Activated effector memory CD4-positive, alpha-beta T cell treated with anti-CD3 and anti-CD28 coated beads, Interleukin-2, amount 50 U/mL, for 16 hours (primary cell): ENCODE measurements at places on chromosomes 6 and 20.

DNA sequence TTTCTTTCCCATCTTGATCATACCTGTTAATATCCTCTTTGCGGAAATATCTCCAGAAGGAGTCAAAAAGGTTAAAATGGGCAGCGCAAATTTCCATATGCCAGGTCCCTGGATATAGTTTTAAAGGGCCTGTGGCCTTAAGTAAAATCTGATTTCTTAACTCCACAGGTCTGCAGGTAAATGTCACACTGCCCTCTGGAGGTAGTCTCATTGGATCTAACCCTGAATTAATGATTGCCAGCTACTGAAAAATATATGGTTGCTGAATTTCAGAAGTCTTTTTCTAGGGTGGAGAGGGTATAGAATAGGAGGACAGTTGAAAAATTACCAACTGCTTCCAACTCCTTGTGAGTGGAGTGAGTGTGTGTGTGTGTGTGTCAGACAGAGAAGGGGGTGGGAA, 8.5 kb downstream of the MOXD1 start:
- no peak for DNase-seq

GRCh38 chr20:36312724-36313441, 6.7 kb downstream of the DLGAP4 start:
- no peak for DNase-seq

- no peak for DNase-seq
These were observed 54.9 kb upstream of the UNC93A start for GRCh38 chr6:167236239-167236571.

- DNase-seq = no peak
These were observed 57.3 kb upstream of the CST7 start for GRCh38 chr20:24891546-24892393.

DNA sequence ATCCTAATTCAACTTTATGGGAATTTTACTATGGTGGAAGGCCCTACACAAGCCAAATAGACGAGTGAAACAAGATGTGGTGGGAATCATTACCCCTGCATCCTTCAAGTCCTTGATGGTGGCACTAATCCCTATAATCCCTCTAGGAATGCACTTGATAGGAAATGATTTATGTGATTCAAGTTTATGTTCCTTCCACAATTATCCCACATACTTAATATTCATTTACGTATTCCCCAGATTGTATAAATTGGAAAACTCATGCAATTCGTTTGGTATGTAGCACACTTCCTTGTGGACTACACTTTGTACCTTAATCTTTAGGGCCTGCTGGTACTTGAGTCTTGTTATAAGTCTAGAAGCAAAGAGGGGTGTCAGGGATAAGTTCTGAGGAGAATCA, 40.8 kb downstream of the PKIB start:
- no peak for DNase-seq

DNA sequence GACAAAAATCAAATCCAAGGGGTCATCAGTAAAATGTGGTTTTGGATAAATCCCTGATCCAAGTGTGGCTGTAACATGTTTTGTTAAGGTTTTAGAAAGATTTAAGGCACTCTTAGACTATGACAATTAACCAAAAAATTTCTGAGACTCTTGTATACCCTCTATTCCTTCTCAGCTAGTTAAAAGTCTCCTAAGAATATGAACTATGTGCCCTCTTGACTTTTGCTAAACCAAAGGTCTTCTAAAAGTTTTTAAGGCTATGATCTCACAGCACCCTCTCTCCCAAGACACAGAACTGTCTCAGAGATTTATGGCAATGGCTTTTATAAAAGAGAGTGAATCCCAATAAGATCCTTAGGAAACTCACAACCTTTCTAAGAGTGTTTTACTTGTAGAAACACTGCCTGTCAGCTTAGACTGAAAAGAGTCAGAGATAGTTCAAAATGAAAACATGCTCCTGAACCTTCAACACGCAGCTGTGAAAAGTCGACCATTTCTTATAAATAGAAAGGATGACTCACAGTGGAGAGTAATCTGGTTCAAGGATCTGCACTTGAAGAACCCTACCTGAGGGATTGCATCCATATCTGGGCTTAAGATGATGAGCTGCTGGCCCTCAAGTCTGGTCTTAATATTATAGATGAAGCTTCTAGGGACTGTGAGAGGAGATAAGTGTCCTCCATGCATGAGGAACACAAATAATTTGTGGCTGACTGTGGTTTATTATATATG, 388.4 kb upstream of the GJE1 start:
- DNase-seq = no peak

DNA sequence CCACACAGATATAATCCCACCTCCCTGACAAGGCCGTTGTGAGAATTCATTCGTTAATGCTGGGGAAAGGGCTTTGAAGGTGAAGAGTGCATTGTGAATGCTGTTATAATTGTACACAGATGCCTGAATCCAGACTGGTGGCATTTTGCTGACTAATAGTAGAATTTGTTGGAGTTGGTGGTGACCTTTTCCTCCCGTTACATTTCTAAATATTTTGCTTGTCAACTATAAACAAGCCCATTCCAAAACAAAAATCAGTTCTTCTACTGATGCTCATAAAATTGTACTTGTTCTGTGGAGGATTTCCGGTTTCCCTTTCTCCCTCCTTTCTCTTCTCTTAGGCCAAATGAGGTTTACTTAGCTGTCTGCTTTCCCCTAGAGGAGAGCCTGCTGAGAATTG, 253.1 kb upstream of the SUPT3H start:
- no peak for DNase-seq

DNA sequence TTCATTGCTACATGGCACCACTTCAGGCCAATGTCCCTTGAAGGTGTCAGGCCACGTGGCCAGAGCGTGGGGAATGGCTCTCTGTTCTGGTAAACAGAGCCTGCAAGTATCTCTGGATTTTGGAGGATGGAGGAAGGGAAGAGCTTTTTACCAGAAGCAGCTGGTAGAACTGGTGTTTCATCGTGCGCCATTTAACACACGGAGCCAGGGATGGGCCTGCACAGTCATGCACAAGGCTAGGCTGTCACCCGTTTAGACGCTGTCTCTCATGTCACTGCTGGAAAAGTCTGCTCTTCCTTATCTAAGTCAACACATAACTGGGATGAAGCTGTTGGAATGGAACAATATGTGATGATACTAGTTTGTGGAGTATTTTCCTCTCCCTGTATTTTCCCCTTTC, 123.9 kb downstream of the IBTK start:
- DNase-seq = no peak

DNA sequence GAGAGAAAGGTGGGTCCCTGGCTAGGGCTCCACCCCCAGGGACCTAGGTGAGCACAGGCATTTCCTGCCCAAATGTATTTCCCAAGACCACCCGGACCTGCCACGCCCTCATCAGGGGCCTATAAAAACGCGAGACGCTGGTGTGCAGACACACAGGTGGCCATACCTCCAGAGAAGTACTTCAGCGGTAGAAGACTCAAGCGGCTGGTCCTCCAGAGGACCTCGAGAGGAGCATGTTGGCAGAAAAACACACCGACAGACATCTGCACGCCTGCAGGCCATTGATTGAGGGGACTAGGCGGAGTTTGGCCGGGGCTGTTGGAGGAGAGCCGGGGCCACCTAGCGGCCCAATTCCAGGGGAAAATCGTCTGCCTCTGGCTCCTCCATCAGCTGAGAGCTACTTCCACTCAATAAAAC, 695.8 kb upstream of the MMS22L start:
- no peak for DNase-seq

DNA sequence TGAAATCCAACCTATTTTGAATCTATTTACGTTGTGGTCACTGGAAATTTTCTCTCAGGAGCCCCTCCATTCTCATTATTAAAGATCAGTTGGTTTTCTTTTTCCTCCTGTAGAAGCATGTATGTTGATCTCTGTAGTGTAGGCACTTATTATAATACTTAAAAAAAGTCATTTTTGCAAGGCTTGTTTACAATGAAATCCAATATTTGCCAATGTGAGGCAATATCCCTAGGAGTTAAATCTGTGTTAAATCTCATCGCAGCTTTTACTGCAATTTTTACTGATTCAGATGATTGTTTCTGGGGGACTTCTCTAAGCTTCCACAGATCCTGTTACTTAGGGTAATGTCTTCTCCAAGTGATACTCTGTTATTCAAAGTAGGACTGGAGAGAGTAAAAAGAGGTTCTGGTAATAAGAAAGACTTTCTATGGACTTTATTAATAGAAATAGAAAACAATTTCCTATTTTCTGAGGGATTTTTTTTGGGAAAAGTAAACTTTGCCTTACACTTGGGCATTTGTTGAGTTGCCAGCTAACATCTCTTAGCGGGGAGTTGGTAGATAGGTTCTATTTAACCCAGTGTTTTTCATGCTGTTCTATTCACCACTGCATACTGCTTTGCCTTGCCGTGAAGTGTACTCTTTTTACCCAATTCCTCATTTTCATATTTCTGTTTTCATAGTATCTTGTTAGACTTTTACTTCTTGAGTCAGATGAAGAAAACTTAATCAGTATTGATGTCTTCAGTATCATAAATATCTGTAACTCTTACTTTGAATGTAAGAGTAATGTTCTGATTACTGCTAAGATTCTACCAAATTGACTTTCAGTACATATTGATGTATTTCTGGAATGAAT, 48.6 kb downstream of the CDKAL1 start:
- no peak for DNase-seq

DNA sequence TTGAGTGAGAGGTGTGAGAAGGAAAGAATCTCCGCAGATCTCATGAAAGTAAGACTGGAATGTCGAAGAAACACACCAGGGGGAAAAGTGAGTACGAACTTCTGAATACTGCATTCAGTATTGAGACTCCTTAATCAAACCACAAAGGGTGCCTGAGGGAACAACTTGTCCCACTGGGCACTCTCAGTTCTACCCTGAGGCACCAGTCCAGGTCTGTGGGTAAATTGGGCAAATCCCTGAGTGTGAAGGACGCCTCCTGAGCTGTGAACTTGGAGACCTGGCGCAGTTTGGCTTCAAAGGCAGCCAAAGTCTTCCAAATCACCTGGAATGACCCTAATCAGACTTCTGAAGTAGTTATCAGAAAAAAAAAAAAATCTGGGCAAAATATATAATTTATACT, 329.7 kb downstream of the BTBD9 start:
- DNase-seq = no peak

DNA sequence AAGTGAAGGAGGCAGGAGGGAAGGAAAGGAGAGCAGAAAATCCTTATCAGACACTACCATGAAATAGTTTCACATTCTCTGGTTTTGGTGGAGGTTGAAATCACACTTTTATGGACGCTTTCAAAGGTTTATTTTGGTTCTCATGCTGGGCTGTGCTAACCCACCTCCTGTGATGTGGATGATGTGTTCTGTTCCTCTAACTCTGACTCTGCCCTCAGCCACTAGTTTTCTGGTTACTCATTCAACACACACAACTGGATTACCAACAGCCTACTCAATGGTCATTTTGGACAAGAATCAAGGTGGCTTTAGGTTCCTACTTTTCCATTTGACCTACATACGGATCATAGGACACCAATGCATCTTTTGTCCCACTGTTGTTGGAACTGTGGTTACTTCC, 522.1 kb upstream of the BTBD3 start:
- no peak for DNase-seq

DNA sequence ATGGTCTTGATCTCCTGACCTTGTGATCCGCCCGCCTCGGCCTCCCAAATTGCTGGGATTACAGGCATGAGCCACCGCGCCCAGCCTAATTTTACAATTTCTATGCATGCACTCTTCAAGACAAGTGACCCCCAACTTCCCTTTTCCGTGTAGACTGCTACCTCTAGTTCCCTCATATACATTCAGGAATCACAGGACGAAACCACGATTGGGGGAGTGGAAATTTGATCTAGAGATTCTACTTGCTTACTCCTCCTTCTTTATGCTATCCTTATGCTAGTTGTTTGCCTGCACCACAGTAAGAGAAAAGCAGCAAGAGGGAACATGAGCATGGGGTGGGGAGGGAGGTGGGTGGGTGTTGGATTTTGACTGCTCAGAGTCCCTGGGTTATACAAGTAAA, 34.9 kb downstream of the OSTM1 start:
- DNase-seq = no peak

DNA sequence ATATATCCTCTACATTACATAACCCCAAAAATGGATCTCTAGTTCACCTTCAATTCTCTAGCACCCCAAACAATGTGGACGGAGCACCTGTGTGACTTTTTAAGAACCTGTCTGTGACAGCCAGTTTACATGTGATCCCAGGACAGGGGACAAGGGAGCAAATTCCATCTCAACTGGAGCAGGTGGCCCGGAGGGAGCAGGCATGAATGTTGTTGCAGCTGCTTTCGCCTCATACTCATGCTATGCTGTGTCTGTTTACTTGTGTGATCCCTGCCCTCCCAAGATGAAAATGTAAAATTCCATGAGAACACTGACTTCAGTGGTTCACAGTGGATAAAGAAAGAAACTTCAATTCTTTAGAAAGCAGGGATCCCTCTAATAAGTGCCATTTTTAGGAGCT, 600.3 kb downstream of the CDH26 start:
- DNase-seq = no peak

DNA sequence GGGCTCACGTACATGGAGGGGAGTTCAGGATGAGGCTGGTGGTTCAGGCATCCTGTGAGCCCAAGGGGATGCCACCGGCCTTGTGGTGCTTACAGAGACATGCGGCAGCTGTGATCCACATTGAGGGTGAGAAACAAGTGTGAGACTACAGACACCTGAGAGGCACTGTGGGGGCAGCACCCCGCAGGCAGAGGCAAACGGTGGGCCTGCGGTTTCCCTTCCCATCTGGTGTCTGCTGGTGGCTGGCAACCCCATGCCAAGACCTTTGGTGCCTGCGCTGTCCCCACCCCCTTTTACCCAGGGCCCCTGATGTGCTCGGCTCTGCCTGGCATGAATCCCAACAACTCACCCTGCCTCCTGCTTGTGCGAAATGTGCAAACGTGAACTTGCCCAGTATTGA, 42.0 kb downstream of the ERMARD start:
- DNase-seq = no peak

GRCh38 chr20:44993343-44993742, 27.0 kb downstream of the STK4 start:
- DNase-seq = no peak

DNA sequence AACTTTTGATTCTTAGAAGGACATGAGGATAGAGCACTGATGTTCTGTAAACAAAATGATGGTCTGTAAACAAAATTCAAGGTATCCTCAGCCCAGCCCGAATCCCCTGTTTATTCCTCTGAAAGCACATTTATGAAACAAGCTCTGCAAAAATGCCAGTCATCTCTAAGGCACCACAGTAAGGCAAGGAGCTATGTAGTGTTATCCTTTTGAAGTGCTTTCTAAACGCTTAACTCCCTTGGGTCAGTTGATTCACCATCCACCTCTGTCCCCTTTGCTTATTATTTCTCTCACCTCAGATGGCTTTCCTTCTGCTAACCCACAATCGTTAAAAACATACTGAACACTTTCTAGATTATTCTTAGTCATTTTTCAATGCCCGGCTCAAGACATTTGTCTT, 93.8 kb downstream of the ATXN1 start:
- DNase-seq = no peak

GRCh38 chr20:36936341-36936740, 15.2 kb downstream of the SAMHD1 start:
- DNase-seq = no peak

- DNase-seq = no peak
These were observed 133.7 kb upstream of the IFNGR1 start for GRCh38 chr6:137352859-137353258.

- DNase-seq = no peak
These were observed 161.0 kb upstream of the PRND start for GRCh38 chr20:4560667-4561066.
